ENCODE measurements at places on chromosomes 12 and 14.
A peak's percentile ranks its signal among the peaks of the same experiment; 100 is the strongest.

GRCh38 chr12:64574837-64575236 is 35.5 kb upstream of the RASSF3 start:
- no peak for DNase-seq

DNA sequence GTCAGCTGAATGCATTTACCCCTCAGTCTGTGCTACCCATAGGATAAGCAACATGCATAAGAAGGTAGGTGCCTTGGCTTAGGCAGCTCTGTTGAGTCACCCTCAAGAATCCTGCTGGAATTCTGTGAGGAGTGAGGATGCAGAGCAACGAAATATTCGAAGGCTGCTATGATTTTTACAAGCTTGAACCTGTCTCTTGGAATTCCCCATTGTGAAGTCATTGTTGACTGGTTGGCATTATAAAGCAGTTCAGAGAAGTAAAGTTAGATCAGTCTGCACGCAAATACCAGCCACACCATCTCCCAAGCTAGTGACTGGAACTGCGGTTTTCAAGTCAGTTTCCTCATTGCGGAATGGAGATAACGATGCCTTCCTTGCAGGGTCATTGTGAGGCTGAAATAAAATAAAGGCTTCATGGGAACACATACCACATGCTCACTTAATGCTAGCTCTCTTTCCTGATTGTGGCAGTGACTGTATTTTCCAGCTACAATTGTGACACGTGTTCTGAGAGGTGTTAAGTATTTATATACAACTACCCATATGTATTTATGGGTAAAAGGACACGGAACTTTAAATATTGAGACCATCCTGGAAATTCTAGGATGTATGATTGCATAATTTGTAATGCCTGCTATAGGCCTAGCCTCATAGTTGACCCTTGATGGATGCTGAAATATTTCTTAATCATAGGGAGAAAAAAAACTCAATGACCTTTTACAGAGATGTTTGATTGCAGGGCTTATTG is 96.7 kb downstream of the ETV6 start:
- DNase-seq, result no peak

DNA sequence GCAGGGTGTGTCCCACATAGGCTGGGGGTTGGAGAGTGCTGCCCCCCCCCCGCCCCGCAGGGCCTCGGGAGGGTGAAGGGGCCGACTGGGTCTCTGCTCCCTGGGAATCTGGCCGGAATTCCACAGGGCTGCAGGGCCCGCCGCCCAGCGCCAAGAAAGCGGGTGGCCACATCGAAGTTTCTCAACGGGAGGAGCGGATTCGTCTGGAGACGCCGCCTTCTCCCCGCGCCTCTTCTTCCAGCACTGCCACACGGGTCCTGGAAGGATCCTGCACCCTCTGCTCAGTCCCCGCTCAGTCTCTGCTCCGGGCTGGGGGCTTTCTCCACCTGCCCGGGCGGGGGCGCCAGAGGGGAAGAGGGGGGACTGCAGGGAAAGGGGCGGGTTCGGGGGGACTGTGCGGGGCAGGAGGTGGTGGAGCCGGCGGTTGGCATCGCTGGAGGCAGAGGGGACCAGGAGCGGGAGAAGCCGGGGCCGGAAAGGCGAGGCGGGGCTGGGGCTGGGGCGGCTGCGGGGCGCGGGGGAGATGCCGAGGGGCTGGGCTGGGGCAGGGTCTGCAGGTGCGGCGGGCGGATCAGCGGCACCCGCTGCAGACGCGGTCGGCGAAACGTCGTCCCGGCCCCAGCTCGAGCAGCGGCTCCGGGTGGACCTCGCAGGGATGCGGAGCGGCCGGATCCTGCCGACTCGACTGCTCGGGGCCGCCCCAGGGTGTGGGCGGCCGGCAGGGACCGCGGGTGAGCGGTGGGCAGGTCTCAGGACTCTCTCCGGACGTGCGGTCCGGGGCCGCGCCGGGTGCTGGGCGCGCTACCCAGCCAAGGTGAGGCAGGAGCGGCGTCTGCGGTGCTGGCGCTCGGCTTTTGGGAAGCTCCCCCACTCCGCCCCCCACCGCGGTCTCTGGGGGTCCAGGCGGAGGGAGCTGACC is 811.4 kb upstream of the TMEM132C start:
- DNase-seq, result no peak

GRCh38 chr12:40921563-40922163 is 229.4 kb downstream of the CNTN1 start:
- no peak for DNase-seq

GRCh38 chr14:100102156-100102785 is 37.0 kb downstream of the EVL start:
- DNase-seq, result no peak

GRCh38 chr12:607541-608001 is 55.7 kb downstream of the NINJ2 start:
- DNase-seq, result no peak

- no peak for DNase-seq
Observed at GRCh38 chr14:73997944-73998447, 21.1 kb downstream of the ENTPD5 start.

DNA sequence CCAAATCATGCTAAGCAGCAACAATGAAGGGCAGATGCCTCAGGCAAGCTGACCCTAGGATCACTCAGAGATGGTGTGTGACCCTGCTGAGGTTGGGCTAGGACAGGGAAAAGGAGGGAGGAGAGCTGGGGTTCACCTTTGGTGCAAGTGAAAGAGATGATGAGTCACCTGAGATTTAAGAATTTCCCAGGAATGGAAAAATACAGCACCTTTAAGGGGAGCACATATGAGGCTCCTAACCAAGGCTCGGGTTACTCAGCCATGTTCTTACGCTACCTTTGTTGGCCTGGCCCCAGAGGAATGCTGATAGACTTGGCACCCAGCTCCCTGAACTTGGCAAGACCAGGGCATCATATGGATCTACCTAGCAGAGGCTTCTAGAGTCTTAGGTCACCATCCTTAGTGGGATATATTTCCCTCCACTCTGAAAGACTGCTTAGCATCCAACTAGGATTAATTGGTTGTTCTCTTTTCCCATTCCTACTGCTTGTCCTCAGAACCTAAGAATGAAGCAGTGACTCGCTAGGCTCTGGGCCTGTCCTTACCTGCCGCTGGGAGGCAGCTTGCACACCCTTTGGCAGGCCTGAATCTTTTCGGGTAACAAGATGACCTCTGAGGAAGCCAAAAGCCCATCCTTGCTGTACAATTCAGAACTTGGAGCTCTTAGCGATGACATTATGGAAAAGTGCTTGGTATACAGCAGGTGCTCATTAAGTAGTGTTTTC is 4.0 kb upstream of the NAA25 start:
- no peak for DNase-seq

GRCh38 chr12:56104815-56105608 is 653 bp downstream of the PA2G4 start:
- no peak for DNase-seq

DNA sequence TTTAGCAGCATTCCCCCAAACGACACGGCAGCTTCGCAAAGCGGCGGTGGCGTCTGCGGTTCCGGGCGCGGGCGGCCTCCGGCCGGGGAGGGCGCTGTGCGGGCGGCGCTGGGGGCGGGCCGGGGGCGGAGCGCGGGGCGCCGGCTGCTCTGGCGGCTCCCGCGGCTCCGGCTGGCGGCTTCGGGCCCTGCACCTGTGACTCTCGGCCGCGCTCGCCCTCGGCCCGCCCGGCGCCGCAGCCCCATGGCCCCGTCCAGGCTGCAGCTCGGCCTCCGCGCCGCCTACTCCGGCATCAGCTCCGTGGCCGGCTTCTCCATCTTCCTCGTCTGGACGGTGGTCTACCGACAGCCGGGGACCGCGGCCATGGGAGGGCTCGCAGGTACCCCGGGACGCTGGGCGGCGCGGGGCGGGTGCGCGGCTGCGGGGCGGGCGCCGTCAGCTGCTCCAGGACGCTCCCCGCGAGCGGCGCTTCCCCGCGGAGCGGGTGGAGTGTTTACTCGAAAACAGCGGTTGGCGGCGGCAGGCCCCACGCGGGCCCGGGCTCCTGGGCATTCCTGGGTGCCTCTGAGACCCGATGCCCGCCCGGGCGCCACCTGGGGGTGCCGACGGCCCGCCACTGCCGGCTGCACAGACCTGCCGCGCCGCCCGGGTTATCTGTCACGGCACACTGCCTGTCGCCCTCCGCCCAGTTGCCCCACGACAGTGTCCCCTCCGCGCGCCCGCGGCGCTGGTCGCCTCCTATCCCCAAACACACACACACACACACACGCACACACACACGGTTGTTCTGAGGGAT is at the start of gene SLC48A1:
Gene SLC48A1, plus strand, starts transcription at position 177 of the 796 bp plus-strand sequence. Its CDS starts 67 bp downstream, at position 244.
- DNase-seq, result peak; percentile 78

DNA sequence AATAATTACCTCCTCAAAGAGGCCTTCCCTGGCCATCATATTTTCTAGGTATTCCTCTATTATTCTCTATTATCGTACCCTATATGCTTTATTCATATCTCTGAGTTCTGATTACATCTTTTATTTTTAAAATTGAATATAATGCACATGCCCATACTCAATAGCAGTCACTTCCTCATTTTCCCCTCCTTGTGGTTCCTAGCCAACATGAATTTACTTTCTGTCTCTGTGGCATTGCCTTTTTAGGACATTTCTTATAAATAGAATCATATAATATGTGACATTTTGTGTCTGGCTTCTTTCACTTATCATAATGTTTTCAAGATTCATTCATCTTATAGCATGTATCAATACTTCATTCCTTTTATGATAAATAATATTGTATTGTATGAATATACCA is 74.4 kb upstream of the TRHDE start:
- DNase-seq, result no peak

DNA sequence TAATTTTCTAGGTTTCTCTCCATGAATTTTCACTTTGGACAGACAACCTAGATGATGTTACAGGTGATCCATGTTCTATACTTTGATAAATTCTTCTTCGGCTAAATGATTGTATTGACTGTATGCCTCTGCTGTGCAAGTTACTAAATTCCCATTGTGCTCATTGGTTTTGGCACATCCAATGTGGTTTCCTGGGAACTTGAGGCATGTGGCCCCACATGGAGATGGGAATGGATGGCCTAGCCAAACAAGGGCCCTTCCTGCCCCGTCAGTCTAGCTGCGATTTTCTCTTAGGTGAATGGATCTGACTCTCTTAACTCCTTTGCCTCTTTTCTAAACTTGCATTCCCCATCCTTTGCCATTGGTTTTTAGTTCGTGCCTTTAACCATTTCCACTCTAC is 186.2 kb downstream of the PELI2 start:
- no peak for DNase-seq

DNA sequence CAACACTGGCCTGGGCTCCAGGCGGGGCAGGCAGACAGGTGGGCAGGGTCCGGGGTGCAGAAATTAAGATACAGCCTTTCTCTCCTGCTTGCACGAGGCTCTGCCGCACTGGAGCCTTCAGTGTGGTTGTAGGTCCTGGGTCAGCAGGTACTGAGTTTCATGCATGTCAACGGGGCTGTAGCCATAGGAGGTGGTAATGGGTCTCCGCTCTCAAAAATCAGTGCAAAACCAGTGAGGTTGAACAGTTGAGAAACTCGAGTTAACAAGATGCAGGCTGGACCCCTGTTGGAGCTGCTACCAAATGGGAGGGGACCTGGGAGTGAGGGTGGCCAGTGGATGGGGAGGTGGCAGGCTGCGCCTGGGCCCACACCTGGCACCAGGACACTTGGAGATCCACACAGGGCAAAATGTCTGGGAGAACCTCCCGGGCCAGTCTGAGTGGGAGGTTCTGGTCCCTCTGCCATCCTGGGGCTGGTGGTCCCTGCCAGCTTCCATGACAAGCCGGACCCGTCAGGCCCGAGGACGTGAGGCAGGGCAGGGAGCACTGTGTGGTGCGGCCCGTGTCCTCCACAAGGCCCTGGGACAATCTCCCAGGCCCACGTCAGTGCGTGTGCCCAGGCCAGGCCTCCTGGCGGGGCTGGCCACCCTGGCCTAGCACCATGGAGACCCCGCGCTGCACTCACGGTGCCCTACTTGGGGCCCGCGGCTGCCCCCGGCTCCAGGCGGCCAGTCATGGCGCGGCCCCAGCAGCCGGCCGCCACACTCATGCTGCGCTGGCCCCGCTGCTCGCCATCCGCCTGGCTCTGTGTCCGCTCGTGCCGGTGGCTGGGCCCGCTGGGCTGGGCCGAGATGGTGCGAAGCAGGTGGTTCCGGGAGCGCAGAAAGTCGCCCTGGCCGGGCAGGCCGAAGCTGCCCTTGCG is 5.1 kb downstream of the ARL6IP4 start:
- DNase-seq, result no peak

DNA sequence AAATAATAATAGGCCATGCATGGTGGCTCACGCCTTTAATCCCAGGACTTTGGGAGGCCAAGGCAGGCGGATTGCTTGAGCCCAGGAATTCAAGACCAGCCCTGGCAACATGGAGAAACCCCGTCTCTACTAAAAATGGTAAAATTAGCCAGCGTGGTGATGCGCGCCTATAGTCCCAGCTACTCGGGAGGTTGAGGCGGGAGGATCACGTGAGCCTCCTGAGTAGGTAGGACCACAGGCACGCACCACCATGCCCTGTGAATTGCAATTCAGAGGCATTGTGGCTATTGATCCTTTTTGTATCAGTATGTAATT is 2.3 kb downstream of the ARHGDIB start:
- no peak for DNase-seq
